Natural killer cell (primary cell): ENCODE measurements at places on chromosomes 3 and 15. TPM values are rescaled to one million over a fixed set of nuclear protein-coding genes. Genes with fewer than 3 reads are reported as not detected.

Gene TM4SF18
- not detected for total RNA-seq

Gene WDR93
- 0.25 TPM for total RNA-seq

Gene GPR62
- total RNA-seq = not detected

Gene NT5DC2
- total RNA-seq = 10.7 TPM

Gene ESYT3
- total RNA-seq = not detected

Gene SKOR1
- total RNA-seq = 2.1 TPM

Gene IFRD2
- 39.1 TPM for total RNA-seq

Gene TBC1D5
- 63.8 TPM for total RNA-seq

Gene CNOT10
- 53.8 TPM for total RNA-seq

Gene CCR8
- total RNA-seq = 0.35 TPM

Gene NOX5
- total RNA-seq = 0.20 TPM

Gene KNG1
- total RNA-seq = not detected

Gene NR1I2
- total RNA-seq = 0.16 TPM

Gene COLQ
- total RNA-seq = 55.8 TPM

Gene CLRN1
- not detected for total RNA-seq

Gene IL5RA
- total RNA-seq = not detected

Gene PRSS50
- total RNA-seq = not detected

Gene TMCO5A
- not detected for total RNA-seq

Gene IGF2BP2
- 4.2 TPM for total RNA-seq

Gene DISP2
- 0.20 TPM for total RNA-seq

Gene MED12L
- 3.0 TPM for total RNA-seq

Gene PGBD4
- 3.2 TPM for total RNA-seq

Gene ANO10
- total RNA-seq = 10.9 TPM

Gene CALML4
- total RNA-seq = 3.7 TPM

Gene GOLGA6L7
- not detected for total RNA-seq

Gene CLDN16
- not detected for total RNA-seq

Gene TAGLN3
- total RNA-seq = not detected

Gene UBA3
- total RNA-seq = 72.0 TPM

Gene SCG3
- not detected for total RNA-seq

Gene MBNL1
- total RNA-seq = 704 TPM

Gene SACM1L
- 93.2 TPM for total RNA-seq

Gene KPNA1
- 67.1 TPM for total RNA-seq

Gene GRK7
- total RNA-seq = 0.15 TPM

Gene NEO1
- total RNA-seq = 17.4 TPM

Gene PLIN1
- total RNA-seq = 0.66 TPM

Gene TNFAIP8L3
- total RNA-seq = not detected

Gene ABI3BP
- total RNA-seq = not detected

Gene COL8A1
- 0.23 TPM for total RNA-seq

Gene RTP1
- not detected for total RNA-seq

Gene CHAC1
- 1.1 TPM for total RNA-seq

Gene GP9
- total RNA-seq = 0.86 TPM

Gene CCRL2
- 3.8 TPM for total RNA-seq

Gene COL6A5
- not detected for total RNA-seq

Gene CRYGS
- 2.5 TPM for total RNA-seq

Gene LTF
- 1.0 TPM for total RNA-seq

Gene CCDC54
- not detected for total RNA-seq
